Activated CD4-positive, alpha-beta T cell treated with anti-CD3 and anti-CD28 coated beads, Interleukin-2, amount 50 U/mL, for 24 hours (primary cell): ENCODE measurements at places on chromosomes 16 and 17.

- DNase-seq, result no peak
Measured at GRCh38 chr16:49478107-49478506, 104.5 kb downstream of the C16orf78 start.

DNA sequence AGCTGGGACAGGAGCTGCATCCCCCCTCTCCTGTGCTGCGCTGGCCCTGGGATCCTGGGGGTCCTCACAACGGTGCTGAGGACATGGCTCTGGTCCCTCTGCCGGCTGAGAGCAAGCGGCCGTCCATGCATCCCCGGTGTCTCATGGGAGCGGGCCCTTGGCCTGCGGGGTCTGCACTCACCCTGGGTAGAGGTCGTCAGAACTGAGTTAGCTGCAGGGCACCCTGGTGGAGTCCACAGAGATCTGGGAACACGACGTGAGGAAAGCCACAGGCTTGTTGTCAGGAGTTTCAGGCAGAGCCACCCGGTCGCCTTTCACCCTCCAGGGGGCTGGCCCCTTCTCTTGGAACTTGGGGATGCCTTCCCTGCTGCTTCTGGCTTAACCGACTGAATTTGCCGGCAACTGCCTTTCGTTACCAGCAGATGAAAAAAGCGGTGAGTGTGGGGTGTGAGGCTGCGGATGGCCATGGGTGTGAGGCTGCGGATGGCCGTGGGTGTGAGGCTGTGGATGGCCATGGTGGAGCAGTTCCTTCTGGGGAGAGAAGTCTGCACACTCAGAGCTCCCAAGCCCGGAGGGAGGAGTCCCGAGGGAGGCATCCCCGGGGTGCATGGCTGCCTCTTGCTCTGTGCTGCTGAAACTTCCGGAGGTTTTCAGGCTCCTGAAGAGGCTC, 81.7 kb downstream of the LMF1 start:
- DNase-seq, result no peak

DNA sequence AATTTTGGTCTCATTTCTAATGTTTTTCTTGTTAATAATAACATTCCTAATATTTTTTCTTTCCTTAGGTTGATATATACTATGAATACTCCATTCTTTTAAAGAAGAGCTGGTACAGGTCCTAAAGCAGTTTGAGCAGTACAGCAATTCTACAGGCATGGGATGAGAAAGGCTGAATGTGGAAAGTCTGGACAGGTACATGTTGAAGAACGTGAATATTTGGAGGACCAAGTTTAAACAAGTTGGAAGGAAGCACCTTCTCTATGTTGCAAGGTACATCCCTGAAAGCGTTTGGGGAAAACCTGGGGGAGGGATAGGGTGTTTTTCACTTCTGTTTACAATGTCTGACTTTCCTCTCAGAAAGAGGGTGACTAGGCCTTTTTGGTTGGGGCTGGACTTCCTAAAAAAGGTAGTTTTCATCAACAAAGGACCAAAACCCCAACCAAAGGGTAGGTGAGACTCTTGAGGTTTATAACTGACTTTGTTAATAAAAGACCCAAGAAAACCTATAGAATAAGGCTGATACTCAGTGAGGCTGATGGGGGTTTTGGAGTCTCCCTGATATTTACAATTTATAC, 95.9 kb upstream of the AXIN2 start:
- no peak for DNase-seq

GRCh38 chr16:48496571-48497095, 111.4 kb upstream of the SIAH1 start:
- no peak for DNase-seq

- no peak for DNase-seq
Measured at GRCh38 chr16:78490431-78490830, 391.0 kb downstream of the WWOX start.

GRCh38 chr16:85963753-85964285, 64.9 kb downstream of the IRF8 start:
- no peak for DNase-seq

DNA sequence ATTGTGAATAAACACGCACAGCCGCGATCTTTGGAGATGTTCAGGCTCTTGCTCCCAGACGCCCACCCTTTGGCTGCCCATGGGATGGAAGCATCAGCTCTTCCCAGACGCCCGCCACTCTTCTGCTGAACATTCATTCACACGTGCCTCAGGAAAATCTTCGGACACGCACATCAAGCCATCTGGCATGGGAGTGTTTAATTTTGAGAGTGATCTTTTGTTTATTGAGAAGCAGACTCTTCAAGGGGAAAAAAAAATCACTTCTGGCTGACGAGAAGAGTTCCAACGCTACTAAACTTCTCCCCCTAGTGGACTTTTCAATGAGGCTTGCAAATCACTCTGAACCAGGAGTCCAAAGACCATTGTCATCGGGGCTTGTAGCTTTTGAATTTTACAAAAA, 62.0 kb upstream of the NUDT7 start:
- no peak for DNase-seq

DNA sequence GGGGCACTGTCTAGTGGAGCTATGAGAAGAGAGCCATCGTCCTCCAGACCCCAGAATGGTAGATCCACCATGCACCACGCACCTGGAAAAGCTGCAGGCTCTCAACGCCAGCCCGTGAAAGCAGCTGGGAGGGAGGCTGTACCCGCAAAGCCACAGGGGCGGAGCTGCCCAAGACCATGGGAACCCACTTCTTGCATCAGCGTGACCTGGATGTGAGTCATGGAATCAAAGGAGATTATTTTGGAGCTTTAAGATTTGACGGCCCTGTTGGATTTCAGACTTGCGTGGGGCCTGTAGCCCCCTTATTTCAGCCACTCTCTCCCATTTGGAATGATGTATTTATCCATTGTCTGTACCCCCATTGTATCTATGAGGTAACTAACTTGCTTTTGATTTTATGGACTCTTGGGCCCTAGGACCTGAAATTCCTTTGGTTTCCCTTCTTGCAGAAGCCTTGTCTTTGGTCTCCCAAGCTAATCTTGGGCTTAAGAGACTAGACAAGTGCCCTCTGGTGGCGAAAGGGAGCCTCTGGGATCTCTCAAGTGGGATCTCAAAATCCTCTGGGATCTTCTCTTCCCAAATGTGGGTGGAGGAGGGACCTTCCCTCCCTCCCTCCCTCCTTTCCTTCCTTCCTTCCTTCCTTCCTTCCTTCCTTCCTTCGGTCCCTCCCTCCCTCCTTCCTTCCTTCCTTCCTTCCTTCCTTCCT, 58.2 kb upstream of the HAPSTR1 start:
- DNase-seq, result no peak

GRCh38 chr16:15907863-15908478, 19.6 kb upstream of the CEP20 start:
- no peak for DNase-seq

DNA sequence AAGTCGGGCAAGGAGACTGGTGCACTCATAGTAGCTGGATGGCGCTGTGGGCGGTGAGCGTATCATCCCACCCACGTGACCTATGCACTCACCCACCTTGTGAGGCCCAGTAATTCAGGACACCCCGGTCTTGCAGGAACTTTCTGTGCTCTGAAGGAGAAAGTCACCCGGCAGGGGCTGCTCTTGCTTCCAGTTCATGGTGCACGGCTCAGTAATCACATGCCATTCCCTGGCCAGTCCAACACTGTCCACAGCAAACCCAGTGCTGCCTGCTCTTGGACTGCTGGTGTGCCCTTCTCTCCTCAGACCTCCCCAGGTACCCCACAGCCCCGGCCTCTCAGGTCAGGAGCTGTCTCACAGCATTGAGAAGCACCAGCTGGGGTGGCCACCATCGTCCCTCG, 16.4 kb upstream of the RHBDF2 start:
- no peak for DNase-seq

DNA sequence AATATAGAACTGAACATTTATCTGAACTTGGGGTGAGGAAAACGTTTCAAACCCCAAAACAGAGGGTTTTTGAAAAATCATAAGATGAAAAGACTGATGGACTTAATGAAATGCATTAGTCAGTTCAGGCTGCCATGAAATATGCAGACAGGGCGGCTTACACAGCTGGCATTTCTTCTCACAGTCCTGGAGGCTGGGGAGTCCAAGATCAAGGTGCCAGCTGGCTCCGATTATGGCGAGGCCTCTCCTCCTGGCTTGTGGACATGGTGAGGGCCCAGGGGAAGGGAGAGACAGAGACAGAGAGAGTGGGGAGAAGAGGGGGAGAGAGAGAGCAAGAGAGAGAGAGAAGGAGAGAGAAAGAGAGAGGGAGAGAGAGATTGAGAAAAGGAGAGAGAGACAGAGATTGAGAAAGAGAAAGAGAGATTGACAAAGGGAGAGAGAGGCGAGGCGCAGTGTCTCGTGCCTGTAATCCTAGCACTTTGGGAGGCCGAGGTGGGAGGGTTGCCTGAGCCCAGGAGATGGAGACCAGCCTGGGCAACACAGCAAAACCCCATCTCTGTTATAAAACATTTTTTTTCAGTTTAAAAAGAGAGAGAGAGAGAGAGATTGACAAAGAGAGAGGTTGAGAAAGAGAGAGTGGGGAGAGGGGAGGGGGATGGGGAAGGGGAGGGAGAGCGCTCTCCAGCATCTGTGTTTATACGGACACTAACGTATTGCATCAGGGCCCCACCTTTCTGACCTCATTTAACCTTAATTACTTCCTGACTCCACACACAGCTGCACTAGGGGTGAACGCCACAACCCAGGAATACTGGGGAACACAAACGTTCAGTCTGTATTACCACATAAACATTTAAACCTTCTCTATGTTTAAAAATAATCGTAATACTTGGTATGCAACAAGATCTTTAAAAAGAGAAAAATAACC, 24.6 kb upstream of the RPH3AL start:
- no peak for DNase-seq

DNA sequence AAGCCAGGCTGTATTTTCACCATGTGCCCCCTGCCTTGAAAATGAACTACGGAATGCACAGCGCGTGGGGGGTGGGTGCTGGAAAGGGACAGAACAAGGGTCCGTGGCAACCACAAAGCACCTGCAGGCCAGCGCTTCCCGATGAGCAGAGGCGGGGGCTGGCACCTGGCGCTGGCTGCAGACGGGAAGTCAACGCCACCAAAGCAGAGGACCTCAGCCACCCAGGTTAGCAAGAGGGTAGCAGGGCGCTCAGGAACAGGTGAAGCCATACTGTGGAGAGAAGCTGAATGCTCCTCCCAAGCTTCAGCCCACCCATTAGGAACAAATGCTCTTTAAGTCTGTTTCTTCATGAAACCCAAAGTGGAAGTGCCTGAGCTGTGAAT, 64.7 kb downstream of the KLHDC4 start:
- no peak for DNase-seq

GRCh38 chr17:80743181-80743771, 198.6 kb downstream of the RPTOR start:
- no peak for DNase-seq

DNA sequence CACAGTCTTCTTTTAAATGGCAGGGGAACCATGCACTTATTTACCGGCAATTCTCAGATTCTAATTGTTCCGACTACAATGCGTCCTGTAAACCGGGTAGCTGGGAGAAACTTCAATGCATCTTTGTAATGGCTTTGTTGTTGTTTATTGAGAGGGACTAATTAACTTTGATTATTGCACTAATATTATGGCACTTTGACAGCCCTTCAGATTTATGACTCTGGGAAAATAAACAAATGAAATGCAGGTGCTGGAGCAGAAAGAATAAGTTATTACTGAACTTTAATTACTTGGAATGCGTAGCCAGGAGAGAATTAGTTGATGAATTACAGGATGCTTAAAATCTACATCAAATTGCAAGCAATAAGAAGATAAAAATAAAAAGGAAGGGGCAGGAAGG, 77.0 kb downstream of the WWOX start:
- no peak for DNase-seq

DNA sequence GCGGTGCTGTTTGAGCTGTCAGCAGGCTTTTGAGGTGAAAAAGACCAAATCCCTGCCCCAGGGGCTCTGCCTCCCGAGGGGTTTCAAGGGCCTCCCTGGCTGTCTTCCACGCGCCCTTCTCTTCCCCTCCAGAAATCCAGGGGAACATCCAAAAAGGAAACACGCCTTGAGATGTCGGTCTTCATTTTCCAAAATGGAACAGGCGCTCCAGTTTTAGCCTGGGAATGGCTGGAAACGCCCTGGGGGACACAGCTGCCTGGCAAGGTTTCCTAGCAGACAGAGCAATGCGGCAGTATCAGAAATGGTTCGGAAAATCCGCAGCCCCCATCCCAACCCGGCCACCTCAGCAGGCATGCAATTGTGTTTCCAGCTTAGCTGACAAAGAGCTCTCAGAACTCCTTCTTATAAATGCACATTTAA, 16.6 kb upstream of the LITAF start:
- no peak for DNase-seq

- DNase-seq, result no peak
Measured at GRCh38 chr16:79543219-79543618, 57.3 kb downstream of the MAF start.

GRCh38 chr17:17987901-17988300, 15.2 kb downstream of the DRC3 start:
- DNase-seq, result no peak

DNA sequence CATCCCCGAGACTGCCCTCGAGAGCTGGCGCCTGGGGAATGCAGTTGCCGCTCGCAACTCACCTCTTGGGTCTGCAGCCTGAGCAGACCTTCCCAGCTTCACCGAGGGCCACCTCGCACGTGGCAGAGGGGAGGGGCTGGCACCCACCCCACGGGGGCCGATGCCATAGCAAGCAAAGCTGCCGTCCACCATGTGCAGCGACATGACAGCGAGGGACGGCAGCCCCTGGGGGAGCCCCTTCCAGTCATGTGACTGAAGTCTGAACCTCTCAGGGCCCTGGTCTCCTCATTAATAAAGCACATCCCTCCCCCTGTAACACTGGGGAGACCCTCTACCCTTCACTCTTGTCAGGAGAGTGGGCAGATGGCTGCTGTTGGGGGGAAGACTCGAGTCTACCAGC, 30.5 kb downstream of the CIBAR2 start:
- DNase-seq, result no peak

- no peak for DNase-seq
Measured at GRCh38 chr16:25143928-25144327, 32.4 kb downstream of the LCMT1 start.

GRCh38 chr17:31002047-31002446, 31.2 kb downstream of the RNF135 start:
- no peak for DNase-seq

DNA sequence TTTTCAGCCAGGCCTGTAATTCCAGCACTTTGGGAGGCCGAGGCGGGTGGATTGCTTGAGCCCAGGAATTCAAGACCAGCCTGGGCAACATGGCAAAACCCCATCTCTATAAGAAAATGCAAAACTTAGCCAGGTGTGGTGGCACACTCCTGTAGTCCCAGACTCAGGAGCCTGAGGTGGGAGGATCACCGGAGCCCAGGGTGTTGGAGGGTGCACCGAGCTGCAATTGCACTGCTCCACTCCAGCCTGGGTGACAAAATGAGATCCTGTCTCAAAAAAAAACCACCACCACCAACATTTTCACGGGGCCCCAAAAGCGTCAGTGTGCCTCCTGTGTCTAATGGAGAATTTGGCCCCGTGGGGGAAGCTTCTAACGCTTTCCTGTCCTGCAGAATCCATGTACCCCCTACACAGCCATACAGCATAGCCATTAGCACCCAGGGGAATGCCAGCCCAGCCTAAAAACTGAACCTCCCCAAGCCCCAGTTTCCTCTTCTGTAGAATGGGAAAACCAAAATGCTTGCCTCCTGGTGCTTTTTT, 22.2 kb upstream of the MAP3K14 start:
- DNase-seq, result no peak

- DNase-seq, result no peak
Measured at GRCh38 chr17:43756201-43756600, 2.4 kb downstream of the SOST start.

- no peak for DNase-seq
Measured at GRCh38 chr17:15894258-15894657, 50.7 kb upstream of the ADORA2B start.

GRCh38 chr17:27654654-27655524, 23.9 kb downstream of the LGALS9 start:
- DNase-seq, result peak; percentile 48

GRCh38 chr17:79955167-79955549, 80.5 kb downstream of the TBC1D16 start:
- DNase-seq, result no peak

GRCh38 chr17:81499601-81499970, 13.0 kb downstream of the ACTG1 start:
- DNase-seq, result no peak
